ENCODE measurements at places on chromosomes 1 and 21.

DNA sequence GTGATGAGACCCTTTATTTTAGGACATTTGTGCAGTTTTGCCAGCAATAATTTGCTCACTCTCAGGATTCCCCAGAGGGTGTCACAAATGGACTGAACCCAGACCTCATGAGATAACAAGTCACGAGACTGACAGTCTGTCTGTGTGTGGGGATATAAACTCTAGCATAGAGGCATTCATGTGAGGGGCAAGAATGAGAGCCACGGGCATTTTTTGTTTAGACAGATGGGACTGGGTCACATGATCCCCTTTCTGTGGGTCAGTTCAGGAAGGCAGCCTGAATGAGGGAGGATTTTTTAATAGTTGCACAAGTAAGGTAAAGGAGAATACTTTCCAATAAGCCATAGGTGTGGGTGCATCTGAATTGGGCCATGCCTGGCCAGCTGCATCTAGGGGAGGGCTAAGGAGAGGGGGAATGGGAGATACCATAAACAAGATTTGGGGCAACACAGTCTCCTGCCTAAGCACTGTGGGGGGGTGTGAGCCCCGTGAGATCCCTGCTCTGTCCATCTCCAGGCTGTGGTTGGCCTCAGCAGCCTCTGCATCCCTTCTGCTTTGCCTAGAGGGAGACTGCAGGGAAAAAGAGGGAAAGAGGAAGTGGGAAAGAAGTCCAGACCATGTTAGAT lies 66.6 kb downstream of the NAV1 start:
- DNase-seq: peak; percentile 76

DNA sequence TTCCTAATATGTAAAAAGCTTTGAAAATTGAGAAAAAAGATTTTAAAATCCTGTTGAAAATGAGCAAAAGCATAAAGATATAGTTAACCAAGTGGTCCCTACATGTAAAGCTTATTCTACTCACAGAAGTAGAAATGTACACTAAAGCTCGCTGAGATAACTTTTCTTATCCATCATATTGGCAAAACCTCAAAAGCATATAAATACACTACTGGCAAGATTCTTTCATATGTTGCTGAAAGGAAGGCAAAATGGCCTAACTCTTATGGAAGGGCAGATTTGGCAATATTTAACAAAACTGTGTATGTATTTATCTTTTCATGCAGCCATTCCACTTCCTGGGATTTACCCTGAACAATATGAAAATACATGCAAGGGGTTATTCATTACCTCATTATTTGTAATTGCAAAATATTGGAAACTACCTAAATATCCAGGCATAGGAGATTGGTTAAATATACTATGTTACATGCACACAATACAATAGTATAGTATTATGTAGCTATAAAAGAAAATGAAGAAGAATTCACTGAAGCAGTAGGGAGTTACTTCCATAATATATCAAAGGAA lies 43.2 kb upstream of the LYPLAL1 start:
- DNase-seq: no peak

- DNase-seq: no peak
Observed at GRCh38 chr1:74592580-74593355, 80.4 kb upstream of the LRRC53 start.

DNA sequence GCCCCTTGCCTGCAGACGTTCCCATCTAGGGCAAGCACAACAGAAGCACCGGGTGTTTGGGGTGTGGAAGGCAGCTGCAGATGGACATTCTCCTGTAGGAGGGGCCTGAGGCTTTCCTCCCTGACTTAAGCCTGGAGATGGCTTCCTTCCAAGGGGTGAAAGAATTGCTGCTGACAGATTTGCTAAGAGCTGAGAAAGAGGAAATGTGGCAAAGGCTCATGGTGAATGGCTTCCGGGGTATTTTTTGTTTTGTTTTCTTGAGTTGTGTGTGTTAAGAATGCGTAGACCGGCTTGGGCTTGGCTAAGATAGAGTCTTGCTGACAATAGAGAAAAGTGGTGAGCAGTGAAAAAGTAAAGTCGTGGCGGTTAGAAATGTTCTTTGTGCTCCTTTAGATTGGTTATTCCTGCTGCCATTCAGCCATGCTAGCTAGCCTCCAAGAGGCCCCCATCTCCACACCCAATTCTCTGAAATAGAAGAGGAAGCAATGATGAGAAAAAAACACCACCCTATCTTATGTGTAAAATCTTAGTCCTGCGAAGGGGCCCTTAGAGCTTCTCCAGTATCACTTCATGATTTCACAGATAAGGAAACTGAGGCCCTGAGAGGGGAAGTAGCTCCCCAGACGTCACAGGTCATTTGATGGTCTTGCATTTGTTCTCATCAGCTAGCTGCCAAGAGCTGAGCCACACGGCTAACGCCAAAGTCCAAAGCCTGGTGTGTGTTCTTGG lies 36.9 kb downstream of the EIF2D start:
- DNase-seq: no peak

DNA sequence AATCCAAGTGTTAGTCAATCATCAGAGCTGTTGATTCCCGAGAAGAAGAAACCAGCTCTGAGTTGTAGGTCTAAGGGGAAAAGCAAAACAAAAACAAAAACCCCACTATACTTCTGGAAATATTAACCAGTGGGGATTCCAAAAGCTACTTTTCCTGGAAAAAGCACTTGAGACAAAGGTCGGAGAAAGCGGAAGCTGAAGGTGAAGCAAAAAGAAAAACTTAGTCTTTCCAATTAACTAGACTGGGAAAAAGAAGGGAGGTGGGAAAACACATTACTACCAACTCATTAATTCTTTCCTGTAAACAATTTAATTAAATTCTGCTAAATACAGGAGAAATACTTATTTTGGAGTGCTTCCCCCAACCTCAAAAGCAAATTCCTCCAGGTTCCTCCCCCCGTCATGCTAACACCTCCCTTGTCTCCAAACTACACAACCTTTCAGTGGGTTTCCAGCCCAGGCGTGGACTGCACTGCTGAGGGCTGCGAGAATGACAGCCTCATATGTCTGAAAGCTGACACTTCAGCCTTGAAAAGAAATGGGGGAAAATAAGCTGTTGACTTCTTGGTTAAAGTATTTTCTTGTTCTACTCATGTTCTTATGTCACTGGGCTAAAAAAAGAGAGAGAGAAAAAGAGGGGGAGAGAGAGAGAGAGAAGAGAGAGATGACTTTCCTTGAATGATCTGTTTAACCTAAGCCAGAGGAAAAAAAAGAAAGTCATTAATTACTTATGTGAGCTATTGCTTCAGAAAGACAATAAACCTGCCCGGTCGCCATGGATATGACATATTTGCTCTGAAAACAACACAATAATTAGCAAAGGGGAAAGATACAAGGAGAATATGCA lies 5.1 kb downstream of the CASZ1 start:
- peak; percentile 65 for DNase-seq

- peak; percentile 62 for DNase-seq
Observed at GRCh38 chr1:89525169-89525855, 683 bp downstream of the LRRC8B start.

DNA sequence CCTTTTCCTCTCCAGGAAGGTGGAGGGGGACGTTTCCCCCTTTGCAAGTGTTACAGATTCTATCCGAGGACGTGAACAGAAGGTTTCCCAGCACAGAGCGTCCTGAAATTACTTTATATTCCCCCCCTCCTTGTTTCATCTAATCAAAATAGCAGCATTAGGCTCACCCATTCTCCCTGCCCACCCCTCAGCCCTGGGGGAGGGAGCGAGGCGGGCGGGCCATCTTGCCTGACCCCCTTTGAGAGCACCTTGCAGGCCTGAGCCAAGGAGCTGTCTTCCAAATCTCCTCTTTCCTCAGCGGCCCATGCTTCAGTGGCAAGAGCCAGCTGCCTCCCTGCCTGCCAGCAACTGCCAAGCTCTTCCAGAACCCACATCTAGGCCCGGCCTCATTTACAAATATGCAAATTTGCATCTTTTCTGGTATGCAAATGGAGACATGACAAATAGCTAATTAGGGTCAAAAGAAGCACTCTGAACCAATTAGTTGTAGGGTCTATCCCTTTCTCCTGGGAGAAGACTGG lies 69.1 kb upstream of the POU3F1 start:
- no peak for DNase-seq

- DNase-seq: peak; percentile 2
Observed at GRCh38 chr21:39004634-39005501, 178.4 kb downstream of the PSMG1 start.

GRCh38 chr1:197923038-197923437 lies 5.9 kb downstream of the LHX9 start:
- no peak for DNase-seq

GRCh38 chr1:36349839-36350238 lies 26.4 kb upstream of the EVA1B start:
- DNase-seq: no peak

- no peak for DNase-seq
Observed at GRCh38 chr1:19165501-19165900, 44.6 kb downstream of the UBR4 start.

- no peak for DNase-seq
Observed at GRCh38 chr1:20255666-20256065, 35.0 kb upstream of the VWA5B1 start.

- DNase-seq: no peak
Observed at GRCh38 chr1:170356585-170356984, 175.4 kb upstream of the GORAB start.

GRCh38 chr1:63757334-63757733 lies 16.5 kb upstream of the ROR1 start:
- DNase-seq: no peak

- no peak for DNase-seq
Observed at GRCh38 chr1:180358649-180359048, 128.6 kb downstream of the LHX4 start.

DNA sequence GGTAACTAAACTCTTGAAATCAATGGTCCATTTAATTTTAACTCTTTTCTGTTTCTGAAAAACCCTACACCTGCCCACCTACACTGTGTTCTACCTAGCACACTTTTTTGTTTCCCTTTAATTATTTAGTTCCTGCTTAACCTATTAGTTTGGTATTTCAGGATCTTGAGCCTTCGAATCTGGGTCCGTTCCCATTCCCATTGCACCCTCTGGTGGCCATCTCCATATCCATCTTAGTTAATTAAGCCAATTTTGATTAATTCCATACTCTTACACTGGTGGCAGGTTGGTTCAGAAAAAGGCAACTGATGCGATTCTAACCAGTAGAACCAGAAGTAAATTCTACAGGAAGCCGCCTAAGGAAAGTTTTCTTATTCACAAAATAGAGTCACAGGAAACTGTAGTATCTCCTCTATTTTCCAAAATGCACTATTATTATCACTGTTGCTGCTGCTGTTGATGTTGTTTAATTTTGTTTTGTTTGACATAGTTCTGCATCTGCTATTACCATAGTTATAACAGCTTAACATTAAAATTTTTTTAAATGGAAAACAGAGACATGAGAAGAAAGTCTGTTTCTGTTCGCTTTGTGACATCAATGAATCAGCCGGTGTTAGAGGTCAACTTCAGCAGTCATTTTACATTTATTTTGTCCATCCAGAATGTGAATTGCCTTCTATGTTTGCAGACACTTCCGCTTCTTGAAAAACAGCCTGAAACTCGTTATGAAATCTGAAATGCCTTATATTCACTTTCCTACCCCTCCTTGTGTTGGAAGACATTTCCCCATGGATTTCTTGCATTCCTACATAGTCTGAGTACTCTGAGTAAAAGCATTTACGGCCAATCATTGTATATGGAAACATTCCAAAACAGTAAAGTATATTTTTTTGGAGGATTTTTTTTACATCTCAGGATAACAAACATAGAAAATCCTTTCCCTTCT lies 115.5 kb upstream of the NCAM2 start:
- DNase-seq: peak; percentile 57

DNA sequence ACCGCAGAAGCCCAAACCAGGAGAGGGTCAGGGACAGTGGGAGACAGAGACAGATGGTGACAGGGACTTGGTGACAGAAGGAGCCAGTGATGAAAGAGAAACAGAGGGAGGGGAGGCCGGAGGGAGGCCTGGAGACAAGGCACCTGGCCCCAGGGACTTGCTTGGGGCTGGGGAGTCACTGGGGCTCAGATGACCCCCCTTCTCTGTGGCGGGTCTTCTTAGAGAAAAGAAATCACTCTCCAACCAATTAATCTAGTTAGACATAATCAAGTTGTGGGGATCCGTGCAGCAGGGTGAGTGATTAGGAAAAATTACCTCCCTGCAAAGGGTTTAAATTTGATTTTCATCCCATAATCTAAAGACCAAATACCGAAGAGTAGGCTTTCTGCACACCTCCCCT lies 519.8 kb downstream of the PTPRU start:
- no peak for DNase-seq

DNA sequence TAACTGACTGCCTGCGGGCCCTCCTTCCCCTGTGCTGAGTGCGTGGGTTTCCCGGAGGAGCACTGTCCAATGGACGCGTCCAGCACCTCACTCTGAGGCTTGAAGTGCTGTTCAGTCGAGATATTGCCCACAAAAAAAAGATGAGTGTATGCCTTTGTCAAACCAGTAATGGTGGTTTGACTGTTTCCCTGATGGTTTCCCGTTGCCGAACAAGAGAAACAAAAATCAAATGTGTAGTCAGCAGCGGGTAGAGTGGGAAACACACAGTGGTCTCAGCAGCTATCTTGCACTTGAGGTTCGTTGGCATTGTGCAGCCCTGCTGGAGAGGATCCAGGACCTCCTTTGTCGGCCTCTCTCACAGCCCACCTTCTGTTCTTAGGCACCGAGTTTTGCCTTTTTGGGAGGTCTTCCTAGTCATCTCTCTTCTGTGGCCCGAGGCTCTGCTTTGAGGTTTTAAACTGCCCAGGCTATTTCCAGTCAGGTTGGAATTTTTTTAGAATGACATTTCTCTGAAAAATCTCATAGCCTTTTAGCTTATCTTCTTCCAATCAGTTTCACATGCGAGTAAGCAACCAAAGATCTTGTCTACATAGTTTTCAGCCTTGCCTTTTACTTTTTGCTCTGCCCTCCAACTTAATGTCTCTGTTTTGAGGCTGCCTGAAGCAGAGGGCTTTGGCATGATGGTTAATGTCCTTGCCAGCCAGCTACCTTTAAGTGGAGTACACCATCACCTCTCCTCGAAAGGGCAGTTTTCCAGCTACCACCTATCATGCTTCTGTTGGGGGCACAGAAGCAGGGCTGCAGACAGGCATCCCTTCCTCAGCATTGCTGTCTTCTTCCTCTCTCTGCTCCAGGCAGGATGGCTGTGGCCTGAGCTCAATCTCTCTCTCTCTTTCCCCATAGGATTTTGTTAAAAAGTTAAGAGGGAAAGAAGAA lies 132.3 kb downstream of the URB2 start:
- no peak for DNase-seq

GRCh38 chr1:10078494-10078893 lies 45.7 kb downstream of the UBE4B start:
- no peak for DNase-seq

DNA sequence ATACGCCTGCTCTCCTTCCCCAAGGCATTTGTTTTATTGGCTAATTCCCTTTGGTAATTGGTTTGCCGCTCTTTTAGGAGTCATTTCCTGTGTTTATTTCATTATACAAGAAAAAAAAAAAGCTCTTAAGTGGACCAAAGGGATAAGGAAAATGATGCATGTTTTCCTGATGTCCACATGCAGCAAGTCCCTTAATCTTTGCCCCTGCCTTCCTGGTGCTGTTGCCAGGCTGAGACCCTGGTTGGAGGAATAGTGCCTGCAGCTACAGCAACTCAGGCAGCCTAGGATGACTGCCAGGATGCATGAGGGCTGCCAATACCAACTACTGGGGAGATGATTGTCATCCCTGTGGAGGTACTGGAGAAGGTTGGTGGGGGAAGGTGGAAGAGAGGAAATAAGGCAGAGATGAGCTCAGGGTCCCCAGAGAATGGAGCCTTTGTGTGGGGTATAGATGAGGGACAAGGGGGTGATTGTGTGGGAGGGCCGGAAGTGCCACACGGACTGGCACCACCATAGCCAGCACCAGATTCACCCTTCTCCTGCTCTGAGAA lies 6.1 kb upstream of the GATAD2B start:
- no peak for DNase-seq

- DNase-seq: no peak
Observed at GRCh38 chr1:78079580-78079979, 33.8 kb downstream of the GIPC2 start.

Measured in NCI-H748 treated with DMSO at 0.1 percent for 48 hours (cell line).